A549 treated with RU486 at 1 μM for 4 hours (cell line): ENCODE measurements at places on chromosomes 13 and 19. TPM values are rescaled to one million over a fixed set of nuclear protein-coding genes. Genes with fewer than 3 reads are reported as not detected.

Gene SLC10A2
- not detected in 5 replicates for total RNA-seq

Gene ZNF85
- 0.09 to 0.30 TPM (median 0.19 TPM) in 4 of 5 replicates, not detected in the other for total RNA-seq

Gene APOC4
- not detected in 5 replicates for total RNA-seq

Gene NALCN
- total RNA-seq: 3.3 to 4.3 TPM (median 4.1 TPM) in 5 replicates

Gene C5AR2
- total RNA-seq: 1.0 to 2.6 TPM (median 1.5 TPM) in 5 replicates

Gene LRP3
- 31.6 to 61.9 TPM (median 53.0 TPM) in 5 replicates for total RNA-seq

Gene ZNF507
- 11.8 to 18.3 TPM (median 16.8 TPM) in 5 replicates for total RNA-seq

Gene CARM1
- 36.4 to 53.0 TPM (median 45.8 TPM) in 5 replicates for total RNA-seq

Gene ZNF606
- total RNA-seq: 1.3 to 3.0 TPM (median 2.7 TPM) in 5 replicates

Gene KIR2DL3
- not detected in 5 replicates for total RNA-seq

Gene POSTN
- total RNA-seq: 0.07 to 0.19 TPM (median 0.10 TPM) in 4 of 5 replicates, not detected in the other

Gene PNMA8B
- total RNA-seq: not detected in 5 replicates

Gene PRR22
- total RNA-seq: 1.7 to 3.5 TPM (median 2.5 TPM) in 5 replicates

Gene CYP4F12
- 1.4 to 2.4 TPM (median 2.1 TPM) in 5 replicates for total RNA-seq

Gene MBD3L2
- total RNA-seq: not detected in 5 replicates

Gene FCER2
- not detected in 5 replicates for total RNA-seq

Gene TMEM255B
- 0.56 to 1.0 TPM (median 0.85 TPM) in 5 replicates for total RNA-seq

Gene CGB2
- 0.54 to 0.67 TPM in 2 of 5 replicates, not detected in the others for total RNA-seq

Gene CLEC17A
- total RNA-seq: 0.13 TPM in 1 of 5 replicates, not detected in the others

Gene BCAM
- total RNA-seq: 60.0 to 93.5 TPM (median 80.5 TPM) in 5 replicates

Gene RETN
- not detected in 5 replicates for total RNA-seq

Gene SKA3
- 10.5 to 15.2 TPM (median 14.7 TPM) in 5 replicates for total RNA-seq

Gene ABHD8
- total RNA-seq: 2.6 to 4.5 TPM (median 4.2 TPM) in 5 replicates

Gene EIF3K
- total RNA-seq: 692 to 886 TPM (median 749 TPM) in 5 replicates

Gene CYP4F11
- 5.7 to 8.0 TPM (median 6.7 TPM) in 5 replicates for total RNA-seq

Gene RGL3
- 0.85 to 2.0 TPM (median 1.7 TPM) in 5 replicates for total RNA-seq

Gene CYP2B6
- 0.11 TPM in 1 of 5 replicates, not detected in the others for total RNA-seq

Gene FFAR2
- not detected in 5 replicates for total RNA-seq

Gene PLIN4
- 0.42 to 0.61 TPM (median 0.51 TPM) in 5 replicates for total RNA-seq

Gene CYP4F2
- total RNA-seq: 0.10 to 0.43 TPM in 2 of 5 replicates, not detected in the others

Gene SIAH3
- not detected in 5 replicates for total RNA-seq
